Activated CD4-positive, alpha-beta memory T cell treated with anti-CD3 and anti-CD28 coated beads, Interleukin-2, amount 10 ng/mL, durations not matched to agents 7 days and 5 days (primary cell): ENCODE measurements at places on chromosomes 2 and 18. TPM values are rescaled to one million over a fixed set of nuclear protein-coding genes. Genes with fewer than 3 reads are reported as not detected.

DNA sequence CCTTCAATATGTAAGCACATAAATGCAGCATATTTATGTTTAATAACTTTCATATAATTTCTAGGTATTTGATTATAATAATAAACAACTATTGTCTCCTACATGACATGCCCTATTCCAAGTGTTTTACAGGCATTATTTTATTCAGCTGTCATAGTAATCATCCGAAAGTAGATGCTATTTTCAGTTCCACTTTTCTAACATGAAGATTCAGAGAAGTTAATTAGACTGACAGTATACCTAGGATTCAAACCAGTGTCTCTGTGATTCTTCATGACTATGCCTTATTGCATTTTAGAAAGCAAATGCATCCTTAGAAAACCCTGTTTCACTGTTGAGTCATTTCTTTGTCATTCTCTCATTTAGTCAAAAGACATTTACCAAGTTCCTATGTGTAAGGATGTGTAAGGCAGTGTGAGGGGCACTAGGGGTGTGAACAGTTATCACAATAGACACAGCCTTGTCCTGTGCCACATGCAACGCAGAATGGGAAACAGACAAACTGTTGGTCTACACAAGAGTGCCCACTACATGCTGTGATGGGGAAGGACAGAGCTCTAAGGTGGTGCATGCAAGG is 79.8 kb downstream of the DTNA start:
- no peak for DNase-seq
- no peak overlapping the region for H3K27ac ChIP-seq
- H3K36me3 ChIP-seq, result no peaks in the 10 kb centered on the region

DNA sequence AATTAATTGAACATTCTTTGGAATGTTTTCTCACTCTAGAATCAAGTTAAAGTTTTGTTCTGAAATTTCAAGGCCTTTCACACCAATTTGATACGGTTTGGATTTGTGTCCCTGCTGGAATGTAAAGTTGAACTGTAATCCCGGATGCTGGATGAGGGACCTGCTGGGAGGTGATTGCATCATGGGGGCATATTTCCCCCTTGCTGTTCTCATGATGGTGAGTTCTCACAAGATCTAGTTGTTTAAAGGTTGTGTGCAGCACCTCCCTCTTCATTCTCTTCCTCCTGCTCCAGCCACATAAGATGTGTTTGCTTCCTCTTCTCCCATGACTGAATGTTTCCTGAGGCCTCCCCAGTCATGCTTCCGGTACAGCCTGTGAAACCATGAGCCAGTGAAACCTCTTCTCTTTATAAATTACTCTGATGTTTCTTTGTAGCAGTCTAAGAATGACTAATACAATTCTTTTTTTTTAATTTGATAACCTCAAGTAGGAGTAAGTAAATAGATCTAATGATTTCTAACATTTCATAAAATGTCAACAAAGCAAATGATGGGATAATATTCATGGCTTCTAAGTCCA is 144.2 kb upstream of the CDH7 start:
- no peak overlapping the region for H3K4me3 ChIP-seq
- no peak for DNase-seq

DNA sequence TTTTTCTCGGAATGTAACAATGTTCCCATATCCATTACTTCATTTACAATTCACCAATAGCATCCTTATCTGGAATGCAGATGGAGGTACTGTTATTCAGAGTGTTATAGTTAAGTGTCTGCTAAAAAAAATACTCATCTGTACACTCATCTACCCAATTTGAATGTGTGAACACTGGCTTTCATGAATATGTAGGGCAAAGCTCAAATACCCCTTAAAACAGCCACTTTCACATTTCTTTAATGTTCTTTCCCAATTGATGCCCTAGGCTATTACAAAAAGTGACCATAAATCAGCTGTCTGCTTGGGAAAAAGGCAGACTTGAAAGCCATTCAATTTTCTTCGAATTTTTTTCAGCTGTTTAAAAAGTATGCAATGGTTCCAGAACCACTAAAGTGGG is 796.3 kb upstream of the FSHR start:
- H3K4me3 ChIP-seq, result no peak overlapping the region
- H3K4me1 ChIP-seq, result no peaks in the 10 kb centered on the region
- no peak overlapping the region for H3K27ac ChIP-seq
- DNase-seq, result no peak

- no peak overlapping the region for H3K27ac ChIP-seq
- H3K4me3 ChIP-seq, result no peak overlapping the region
- H3K36me3 ChIP-seq, result no peaks in the 10 kb centered on the region
- H3K27me3 ChIP-seq, result peaks cover 3% of the 10 kb centered on the region
- no peak for DNase-seq
- no peaks in the 10 kb centered on the region for H3K4me1 ChIP-seq
These were observed 126.7 kb upstream of the SMIM21 start for GRCh38 chr18:75554176-75554575.

- no peaks in the 10 kb centered on the region for H3K27me3 ChIP-seq
- H3K4me3 ChIP-seq, result no peak overlapping the region
- DNase-seq, result no peak
- H3K4me1 ChIP-seq, result no peaks in the 10 kb centered on the region
- no peaks in the 10 kb centered on the region for H3K36me3 ChIP-seq
- H3K27ac ChIP-seq, result no peak overlapping the region
These were observed 40.9 kb downstream of the LRATD1 start for GRCh38 chr2:14673351-14673875.

DNA sequence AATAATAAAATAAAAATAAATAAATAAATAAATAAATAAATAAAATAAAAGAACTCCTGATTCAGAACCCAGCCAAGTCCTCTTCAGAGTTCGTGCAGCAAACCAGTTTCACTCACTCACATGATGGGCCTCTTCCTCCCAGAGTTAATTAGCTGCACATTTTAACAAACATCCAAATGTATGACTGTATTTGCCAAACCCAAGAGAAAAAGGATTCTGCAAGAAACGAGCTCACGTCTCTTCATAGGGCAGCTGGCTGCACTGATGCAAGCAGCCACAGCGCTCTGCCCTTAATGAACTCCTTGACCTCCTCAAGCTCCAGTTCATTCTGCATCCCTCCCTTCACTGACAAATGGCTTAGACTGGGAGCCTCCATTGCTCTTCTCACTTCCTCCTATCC is 55.1 kb downstream of the MREG start:
- H3K4me3 ChIP-seq, result no peak overlapping the region

- H3K4me1 ChIP-seq, result peaks cover 2% of the 10 kb centered on the region
- H3K27ac ChIP-seq, result no peak overlapping the region
- no peak for DNase-seq
- H3K36me3 ChIP-seq, result no peaks in the 10 kb centered on the region
- H3K27me3 ChIP-seq, result no peaks in the 10 kb centered on the region
These were observed 39.7 kb upstream of the SALL3 start for GRCh38 chr18:78939734-78940494.

DNA sequence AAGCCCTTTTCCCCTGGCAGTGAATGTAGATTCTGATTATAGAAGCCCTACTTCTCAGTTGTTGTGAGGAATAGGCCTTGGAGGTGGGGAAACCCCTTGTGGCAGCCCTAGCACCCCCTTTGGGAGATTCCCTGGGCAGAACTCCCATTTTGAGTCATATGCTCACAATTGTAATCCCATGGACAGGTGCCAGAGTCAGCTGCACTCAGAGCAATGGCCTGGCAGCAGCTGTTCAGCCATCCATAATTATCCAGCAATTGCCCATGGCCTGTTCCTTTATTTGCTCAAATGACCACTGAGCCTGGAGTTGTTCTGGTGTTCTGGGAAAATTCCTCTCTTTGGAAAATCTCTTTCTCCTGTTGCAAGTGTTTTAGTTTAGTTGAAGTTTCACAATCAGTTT is 71.7 kb downstream of the PTRHD1 start:
- H3K27me3 ChIP-seq, result no peaks in the 10 kb centered on the region
- peaks cover 4% of the 10 kb centered on the region for H3K36me3 ChIP-seq

GRCh38 chr18:8767340-8767739 is 62.0 kb downstream of the MTCL1 start:
- H3K27me3 ChIP-seq, result peaks cover 2% of the 10 kb centered on the region
- no peaks in the 10 kb centered on the region for H3K4me1 ChIP-seq
- no peaks in the 10 kb centered on the region for H3K36me3 ChIP-seq
- no peak overlapping the region for H3K27ac ChIP-seq
- no peak for DNase-seq

- no peaks in the 10 kb centered on the region for H3K27me3 ChIP-seq
- no peak overlapping the region for H3K4me3 ChIP-seq
- H3K36me3 ChIP-seq, result no peaks in the 10 kb centered on the region
- no peak for DNase-seq
These were observed 257.9 kb downstream of the PTPRM start for GRCh38 chr18:7824970-7825369.

Gene MEP1B
- not detected for total RNA-seq

Gene GPR45
- not detected for total RNA-seq

Gene PJVK
- 0.91 TPM for total RNA-seq

Gene TNFAIP6
- not detected for total RNA-seq
